ENCODE measurements at places on chromosomes 11 and 22. TPM values are rescaled to one million over a fixed set of nuclear protein-coding genes. Genes with fewer than 3 reads are reported as not detected.

CNIH2 gene
- total RNA-seq: not detected

CRYBB2 gene
- total RNA-seq: not detected

RASGRP2 gene
- total RNA-seq: not detected

POLD4 gene
- 22.4 TPM for total RNA-seq
